Femur (tissue), 1 donor: ENCODE measurements at places on chromosomes 7 and 10.
A peak's percentile ranks its signal among the peaks of the same experiment; 100 is the strongest.

DNA sequence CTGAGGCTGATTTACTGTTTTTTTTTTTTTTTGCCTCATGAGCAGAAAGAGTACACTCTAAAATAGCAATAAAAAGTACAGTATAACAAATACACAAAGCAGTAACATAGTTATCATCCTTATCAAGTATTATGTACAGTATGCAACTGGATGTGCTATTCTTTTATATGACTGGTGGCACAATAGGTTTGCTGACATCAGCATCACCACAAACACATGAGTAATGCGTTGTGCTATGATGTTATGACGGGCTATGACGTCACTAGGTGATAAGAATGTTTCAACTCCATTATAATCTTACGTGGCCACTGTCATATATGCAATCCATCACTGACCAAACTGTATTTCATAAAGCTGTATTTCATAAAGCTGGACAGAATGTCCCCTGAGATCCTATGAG, 189.2 kb upstream of the GLI3 start:
- no peak for DNase-seq

GRCh38 chr10:75239096-75239790, 3.5 kb upstream of the COMTD1 start:
- DNase-seq: no peak

GRCh38 chr7:24786306-24786705, 29.0 kb upstream of the GSDME start:
- no peak for DNase-seq

DNA sequence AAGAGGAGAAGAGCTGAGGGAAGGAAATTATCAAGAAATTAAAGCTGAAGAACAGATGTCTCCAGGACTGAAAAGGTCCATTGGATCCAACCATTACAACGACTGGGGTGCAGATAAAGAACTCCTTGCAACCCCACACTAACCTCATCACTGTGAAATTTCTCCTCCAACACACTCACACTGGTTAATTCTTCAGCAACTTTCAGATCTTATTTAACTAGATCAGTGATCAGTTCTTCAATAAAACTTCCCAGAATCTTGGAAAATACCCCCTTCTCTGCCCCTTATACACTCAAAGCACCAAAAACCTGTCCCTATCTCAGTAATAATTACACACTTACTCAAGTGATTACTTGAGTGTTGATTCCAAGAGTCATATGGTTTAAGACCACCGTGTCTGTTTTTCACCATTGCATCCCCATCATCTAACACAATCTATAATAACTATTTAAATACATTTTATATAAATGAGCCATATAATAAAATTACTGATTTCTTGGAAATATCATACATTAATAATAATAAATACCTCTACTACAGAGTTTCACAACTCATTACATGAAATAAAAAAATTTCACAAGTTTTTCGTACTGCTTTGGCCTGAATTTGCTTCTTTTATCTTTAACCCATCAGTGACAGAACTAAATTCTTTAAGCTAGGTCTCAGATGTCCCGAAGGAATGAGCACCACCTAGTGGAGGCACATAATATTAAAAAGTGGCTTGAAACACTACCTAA, 123.7 kb downstream of the MPP7 start:
- DNase-seq: no peak

DNA sequence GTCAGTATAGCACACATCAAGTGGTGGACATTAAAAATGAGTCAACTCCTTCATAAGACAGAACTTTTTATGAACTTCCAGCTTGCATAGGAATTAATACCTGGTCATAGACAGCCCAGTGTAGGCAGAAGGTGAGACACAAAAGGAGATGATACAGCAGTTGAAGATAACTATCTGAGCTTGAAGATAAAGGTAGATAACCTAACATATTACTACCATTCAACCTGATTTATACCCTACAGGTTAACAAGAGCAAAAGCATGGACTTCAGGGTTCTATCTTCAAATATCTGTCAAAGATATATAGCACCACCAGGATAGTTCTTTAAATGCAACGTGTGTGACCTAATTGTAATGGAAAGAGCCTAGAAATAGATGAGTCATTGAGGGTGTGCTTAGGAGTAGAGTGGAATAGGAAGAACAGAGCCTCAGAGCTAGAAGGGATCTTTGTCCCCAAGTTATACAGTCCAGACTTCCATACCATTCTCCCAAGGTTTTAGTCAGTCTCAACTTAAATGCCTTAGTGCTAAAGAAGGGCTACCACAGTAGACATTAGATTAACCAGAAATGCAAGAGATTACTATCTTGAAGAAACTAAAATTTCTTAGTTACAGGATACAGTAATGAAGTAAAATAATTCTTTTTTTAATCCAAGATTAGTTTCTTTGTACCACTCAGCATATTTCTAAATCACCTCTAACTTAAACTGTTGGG, 9.2 kb downstream of the ZNF800 start:
- DNase-seq: no peak

GRCh38 chr7:131164025-131164925, 163.4 kb upstream of the MKLN1 start:
- no peak for DNase-seq

DNA sequence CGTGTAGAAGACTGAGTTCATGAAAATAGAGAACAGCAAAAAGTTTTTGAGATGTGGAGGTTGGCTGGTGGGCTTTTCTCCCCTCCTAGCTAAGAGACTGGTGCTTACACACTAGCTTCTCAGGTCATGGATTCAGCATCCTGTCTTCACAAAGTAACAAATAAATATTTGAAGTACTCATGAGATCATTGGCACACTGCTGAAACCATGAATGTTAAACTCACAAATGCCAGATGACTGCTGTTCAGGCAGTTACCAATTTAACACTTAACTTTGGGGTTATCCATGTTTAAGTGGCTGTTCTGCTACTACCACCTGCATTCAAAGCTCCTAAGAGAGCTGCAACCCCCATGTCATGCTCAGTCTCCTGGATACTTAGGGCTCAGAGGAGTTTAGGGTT, 119.0 kb upstream of the BET1 start:
- DNase-seq: no peak

DNA sequence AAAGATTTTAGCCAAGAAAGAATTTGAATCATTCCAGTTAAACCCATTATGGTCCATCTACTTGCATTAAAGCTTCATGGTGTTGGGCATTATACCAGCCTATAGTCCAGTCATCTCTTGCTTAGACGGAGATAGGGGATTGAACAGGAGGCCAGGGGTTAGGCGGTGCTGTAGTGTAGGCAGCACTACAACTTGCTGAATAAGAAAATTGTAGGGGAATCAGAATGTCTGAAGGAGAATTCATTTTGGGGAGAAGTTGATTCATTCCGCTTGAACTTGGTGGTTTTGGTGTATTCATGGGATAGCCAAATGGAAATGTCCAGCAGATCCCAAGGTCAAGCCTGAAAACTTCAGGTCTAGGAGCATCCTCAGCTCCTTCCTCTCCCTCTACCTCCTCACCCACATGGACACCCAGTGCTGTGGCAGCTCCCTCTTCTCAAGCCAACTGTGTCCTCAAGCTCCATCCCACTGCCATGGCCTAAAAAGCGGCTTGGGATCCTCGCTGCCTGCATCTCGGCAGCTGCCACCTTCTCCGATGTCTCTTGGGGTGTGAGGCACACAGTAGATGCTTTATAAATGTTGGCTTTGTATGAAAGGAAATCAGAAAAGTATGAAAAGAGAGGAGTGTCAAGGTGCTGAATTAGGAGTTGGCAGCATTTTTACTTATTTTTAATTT, 63.6 kb upstream of the MNX1 start:
- no peak for DNase-seq

- no peak for DNase-seq
Observed at GRCh38 chr7:139650429-139651100, 127.1 kb downstream of the CLEC2L start.

DNA sequence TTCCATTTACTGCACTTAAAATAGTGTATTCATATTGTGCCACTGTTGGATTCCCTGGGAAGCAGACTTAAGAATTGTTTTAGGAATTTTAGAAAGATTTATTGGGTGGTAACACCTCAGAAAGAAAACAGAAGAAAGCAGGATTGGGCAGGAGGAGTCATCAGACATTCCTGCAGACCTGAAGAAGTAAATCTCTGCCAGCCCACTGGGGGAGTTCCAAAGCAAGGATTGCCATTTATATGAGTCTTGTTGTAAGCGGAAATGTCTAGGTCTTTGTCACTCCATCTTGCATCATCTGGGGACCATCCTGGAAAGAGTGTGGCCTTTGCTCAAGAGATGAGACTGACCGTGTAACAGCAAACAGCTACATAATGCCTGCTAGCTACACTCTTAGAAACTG, 947.6 kb upstream of the POT1 start:
- DNase-seq: no peak

- DNase-seq: no peak
Observed at GRCh38 chr10:70669015-70669414, 3.3 kb upstream of the ADAMTS14 start.

DNA sequence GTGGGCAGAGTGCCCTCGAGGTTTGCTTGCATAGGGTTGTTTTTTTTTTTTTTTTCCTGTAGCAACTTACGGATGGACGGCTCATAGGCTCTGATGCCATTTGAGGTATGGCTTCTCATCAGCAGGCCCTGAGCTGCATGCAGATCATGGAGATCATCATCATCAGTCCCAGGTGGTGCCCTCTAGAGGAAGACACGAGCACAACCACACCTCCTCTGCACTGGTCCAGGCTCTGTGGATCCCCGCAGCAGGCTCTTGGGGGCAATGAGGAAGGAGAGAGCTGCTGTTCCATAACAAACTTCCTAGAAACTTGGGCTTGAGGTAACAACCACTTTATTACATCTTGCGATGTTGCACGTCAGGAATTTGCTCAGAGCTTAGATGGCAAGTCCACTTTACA, 132.7 kb upstream of the CXCL12 start:
- no peak for DNase-seq

- no peak for DNase-seq
Observed at GRCh38 chr7:157433628-157434027, 96.8 kb downstream of the DNAJB6 start.

DNA sequence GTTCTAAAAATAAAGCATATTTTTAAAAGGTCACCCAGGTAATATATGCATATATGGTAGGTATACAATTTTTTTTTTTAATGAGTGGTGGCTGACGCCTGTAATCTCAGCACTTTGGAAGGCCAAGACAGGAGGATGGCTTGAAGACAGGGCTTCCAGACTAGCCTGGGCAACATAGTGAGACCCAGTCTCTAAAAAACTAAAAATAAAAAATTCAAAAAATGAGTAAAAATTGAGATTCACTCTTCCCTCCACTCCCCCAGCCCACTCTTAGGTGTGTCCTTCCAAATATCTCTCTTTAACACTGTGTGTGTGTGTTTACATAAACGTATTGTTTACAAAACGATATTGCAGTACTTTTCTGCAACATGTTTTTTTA, 929 bp upstream of the ANXA11 start:
- no peak for DNase-seq

DNA sequence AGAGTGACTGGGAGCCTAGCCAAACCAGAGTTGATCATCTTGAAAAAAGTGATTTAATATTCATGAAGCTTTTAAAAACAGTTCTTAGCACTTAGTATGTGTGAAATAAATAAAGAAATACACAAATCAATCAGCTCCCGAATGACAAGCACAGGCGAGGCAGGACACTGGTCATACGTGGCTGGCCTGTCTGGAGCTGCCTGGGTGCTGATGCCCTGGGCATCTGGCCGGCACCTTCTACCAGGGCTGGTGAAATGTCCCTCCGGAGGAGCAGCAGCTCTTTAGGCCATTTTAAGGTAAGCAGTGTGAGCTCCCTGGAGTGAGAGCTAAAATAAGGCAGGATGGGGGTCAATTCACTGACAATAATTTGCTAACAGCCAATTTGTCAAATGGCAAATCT, 23.7 kb downstream of the IL15RA start:
- no peak for DNase-seq

- DNase-seq: peak; percentile 29
Observed at GRCh38 chr10:88389456-88389855, 193.7 kb downstream of the RNLS start.

GRCh38 chr10:30368065-30368718, 19.1 kb upstream of the MTPAP start:
- DNase-seq: peak; percentile 73

- no peak for DNase-seq
Observed at GRCh38 chr10:3701491-3701890, 83.5 kb downstream of the KLF6 start.

DNA sequence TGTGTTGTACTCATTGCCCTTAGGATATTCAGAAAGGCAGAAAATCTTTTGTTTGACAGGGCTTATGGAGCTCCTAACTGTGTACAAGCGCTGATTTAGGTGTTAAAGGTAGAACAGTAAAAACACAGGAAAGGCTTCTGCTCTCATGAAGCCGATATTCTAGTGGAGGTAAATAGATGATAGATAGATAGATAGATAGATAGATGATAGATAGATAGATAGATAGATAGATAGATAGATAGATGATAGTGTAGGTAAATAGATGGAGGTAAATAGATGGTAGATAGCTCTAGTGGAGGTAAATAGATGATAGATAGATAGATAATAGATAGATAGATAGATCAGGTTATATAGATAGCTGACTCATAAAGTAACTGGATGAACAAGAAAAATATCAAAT, 39.4 kb upstream of the NPY start:
- no peak for DNase-seq

GRCh38 chr10:102514487-102515311, 10.9 kb downstream of the SUFU start:
- DNase-seq: no peak

- no peak for DNase-seq
Observed at GRCh38 chr7:81583882-81584533, 185.8 kb downstream of the HGF start.

GRCh38 chr10:86041116-86041515, 325.5 kb downstream of the GRID1 start:
- DNase-seq: no peak
